MG63 (cell line): ENCODE measurements at places on chromosomes 12 and 14.

- no peak for DNase-seq
Measured at GRCh38 chr12:42167711-42168110, 23.0 kb upstream of the GXYLT1 start.

DNA sequence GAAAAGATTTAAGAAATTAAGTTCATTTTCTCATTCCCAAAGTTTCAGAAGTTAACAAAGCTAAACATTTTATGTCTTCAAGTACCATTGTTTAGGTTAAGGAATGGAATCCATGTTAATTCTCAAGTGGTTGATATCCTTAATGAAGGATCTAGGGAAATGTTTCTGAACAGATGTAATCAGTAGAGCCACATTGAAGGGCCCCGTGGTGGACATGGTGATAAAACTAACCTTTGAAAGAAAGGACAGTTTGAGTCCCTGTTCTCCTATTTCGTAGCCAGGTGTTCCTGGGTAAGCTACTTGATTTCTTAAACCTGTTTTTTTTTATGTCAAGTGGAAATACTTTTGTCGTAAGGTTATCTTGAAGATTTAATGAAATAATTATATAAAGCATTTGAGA, 4.6 kb downstream of the PPM1A start:
- no peak for DNase-seq

DNA sequence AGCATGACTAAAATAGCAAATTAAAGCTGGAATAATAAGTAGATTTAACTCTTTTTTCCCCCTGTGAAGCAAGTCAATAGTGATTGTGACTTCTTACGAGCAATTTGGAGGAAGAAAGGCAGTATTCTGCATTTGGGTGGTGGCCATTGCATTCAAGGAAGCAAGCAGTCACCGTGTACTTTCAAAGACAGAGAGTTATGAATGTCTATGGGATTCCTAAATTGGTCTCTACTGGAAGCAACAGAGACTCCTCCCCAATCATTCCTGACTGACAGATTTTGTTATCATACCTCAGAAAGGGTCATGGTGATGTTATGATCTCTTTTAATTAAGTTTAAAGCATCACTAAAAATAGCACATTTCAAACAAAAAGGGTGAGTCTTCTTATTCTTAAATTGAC, 287.2 kb upstream of the KITLG start:
- no peak for DNase-seq

DNA sequence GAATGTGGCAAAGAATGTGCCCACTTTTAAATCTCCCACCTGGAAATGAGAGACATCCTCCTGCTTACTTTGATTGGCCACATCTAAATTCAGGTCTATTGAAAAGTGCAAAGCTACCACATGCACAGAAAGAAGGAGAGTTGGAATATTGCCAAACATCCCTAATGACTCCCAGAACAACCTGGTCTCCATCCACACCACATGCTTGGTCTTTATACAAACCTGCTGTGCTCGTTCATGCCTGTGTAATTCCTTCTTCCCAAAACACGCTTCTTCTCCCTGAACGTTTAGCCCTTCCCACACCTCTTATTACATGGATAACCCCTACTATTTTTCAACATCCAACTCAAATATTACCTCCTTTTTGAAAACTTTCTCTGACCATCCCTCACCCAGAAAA, 66.2 kb upstream of the BCL2L14 start:
- no peak for DNase-seq

GRCh38 chr14:23043145-23043544, 1.1 kb downstream of the PSMB11 start:
- DNase-seq = no peak

DNA sequence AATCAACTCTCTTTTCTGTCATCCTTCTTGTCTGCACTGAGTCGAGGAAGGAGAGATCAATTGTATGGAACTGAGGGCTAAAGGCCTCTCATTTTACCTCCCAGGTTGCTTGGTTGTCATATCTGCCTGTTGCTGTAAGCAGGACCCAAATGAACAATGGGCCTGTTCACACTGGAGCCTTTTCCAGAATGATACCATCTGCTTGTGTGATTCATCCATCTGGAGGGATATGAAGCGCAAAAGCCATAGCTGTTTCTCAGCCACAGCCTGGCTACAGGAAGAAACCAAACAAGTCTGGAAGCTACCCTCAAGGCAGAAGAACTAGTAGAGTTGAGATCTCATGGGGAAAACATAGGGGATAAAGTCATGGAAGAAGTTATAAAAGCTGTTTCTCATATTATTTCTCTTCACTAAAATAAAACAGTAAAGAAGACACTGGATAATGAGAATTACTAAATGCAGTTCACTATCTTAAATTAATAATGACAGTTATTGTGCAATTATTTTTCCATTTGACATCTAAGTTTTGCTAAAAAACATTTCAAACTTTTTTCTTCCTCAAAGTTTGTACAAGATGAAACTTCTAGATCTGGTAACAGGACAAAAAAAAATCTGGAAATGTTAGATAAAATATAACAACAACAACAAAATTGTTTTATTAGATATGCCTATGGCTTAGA, 106.3 kb downstream of the SPTSSA start:
- no peak for DNase-seq

- no peak for DNase-seq
Measured at GRCh38 chr12:26268841-26269561, 73.6 kb downstream of the SSPN start.

- peak; percentile 16 for DNase-seq
Measured at GRCh38 chr12:108425238-108425795, 86.2 kb upstream of the CMKLR1 start.

DNA sequence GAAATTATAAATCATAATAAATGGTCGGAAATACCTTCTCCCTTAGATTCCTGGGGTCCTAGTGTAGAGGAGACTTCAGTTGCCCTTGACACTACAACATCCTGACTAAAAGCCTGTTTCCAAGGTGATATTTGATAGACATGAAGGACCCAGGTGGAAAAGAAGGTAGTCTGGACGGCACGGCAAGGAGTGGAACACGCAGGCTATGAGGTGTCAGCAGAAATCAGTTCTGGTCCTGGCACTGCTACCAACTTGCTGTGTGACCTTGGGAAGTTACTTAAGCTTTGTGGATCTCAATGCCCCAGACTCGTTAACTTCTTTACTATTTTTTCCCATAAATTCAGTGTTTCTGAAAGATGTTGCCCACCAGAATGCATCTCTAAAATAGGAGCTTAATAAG, 36.9 kb upstream of the BCL2L14 start:
- DNase-seq = no peak

GRCh38 chr12:7190268-7191055, 976 bp downstream of the PEX5 start:
- DNase-seq = peak; percentile 42

DNA sequence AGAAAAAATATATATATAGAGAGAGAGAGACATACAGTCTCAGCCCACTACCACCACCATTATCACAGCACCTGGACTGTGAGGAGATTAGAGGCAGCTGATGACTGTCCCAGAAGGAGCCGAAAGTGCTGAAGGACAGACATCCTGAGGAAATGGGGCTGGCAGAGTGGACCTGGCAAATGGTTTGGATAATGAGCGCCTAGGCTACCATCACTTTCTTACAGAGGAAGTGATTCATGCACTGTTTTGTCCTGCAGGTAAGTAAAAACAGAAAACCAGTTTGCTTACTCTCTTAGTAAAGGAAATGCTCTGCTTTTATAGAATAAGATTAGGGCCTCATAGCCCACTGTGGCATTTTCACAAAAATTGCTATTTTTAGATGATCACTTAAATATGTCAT, 28.6 kb upstream of the DNM1L start:
- DNase-seq = no peak

DNA sequence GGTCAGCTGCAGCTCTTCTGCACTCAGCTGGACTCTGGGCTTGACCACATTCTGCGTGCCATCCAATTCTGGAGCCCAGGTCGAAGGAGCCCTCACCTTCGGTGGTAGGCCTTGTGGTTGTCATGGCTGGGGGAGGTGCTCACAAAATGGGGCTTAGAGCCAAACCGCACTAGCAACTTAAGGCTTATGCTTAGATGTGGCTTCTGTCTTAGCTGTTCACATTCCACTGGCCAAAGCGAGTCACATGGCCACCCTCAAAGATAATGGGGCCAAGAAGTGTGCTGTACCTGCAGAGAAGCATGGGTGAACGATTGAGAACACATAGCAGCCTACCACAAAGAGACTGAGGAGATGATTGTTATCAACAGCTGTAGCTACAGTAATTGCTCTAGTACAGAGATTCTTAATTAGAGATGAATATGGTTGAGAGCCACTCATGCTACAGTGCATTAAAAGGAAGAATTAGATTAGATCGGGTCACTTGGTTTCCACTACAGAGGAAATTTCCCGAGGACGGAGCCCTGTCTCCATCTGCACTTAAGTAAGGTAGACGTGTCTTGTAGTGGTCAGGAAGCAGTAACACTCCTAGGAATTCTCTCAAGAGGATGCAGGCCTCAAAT, 334.6 kb upstream of the FKBP4 start:
- DNase-seq = no peak

DNA sequence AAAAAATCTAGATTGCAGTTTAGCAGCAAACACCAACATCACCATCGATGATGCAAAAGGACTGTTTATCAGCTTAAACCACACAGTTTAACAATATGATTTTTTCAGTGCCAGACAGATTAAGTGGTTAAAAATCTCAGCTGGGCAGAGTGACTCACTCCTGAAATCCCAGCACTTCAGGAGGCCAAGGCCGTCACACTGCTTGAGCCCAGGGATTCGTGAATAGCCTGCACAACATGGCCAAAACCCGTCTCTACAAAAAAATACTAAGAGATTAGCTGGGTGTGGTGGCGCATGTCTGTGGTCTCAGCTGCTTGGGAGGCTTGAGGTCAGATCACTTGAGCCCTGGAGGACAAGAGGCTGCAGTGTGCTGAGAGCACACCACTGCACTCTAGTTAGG, 8.9 kb downstream of the RSRC2 start:
- peak; percentile 88 for DNase-seq

GRCh38 chr12:50537538-50537919, 32.7 kb downstream of the DIP2B start:
- DNase-seq = peak; percentile 51

DNA sequence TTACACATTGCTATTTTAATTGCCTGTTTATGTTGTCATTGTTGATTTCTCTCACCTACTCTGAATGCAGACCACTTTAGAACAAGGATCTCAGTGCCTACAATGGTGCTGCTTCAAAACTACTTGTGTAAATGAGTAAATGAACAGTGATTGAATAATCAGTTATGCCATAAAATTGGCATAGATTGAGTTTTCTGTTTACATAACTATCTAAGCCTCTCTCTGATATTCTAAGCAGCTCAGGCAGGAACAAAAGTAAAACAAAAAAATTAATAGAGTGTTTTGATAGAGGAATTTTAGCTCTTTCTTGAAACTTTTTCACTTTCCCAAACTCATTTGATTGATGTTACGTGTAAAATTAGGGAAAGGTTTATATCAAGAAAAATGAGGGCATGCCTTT, 232.3 kb upstream of the KITLG start:
- DNase-seq = no peak

DNA sequence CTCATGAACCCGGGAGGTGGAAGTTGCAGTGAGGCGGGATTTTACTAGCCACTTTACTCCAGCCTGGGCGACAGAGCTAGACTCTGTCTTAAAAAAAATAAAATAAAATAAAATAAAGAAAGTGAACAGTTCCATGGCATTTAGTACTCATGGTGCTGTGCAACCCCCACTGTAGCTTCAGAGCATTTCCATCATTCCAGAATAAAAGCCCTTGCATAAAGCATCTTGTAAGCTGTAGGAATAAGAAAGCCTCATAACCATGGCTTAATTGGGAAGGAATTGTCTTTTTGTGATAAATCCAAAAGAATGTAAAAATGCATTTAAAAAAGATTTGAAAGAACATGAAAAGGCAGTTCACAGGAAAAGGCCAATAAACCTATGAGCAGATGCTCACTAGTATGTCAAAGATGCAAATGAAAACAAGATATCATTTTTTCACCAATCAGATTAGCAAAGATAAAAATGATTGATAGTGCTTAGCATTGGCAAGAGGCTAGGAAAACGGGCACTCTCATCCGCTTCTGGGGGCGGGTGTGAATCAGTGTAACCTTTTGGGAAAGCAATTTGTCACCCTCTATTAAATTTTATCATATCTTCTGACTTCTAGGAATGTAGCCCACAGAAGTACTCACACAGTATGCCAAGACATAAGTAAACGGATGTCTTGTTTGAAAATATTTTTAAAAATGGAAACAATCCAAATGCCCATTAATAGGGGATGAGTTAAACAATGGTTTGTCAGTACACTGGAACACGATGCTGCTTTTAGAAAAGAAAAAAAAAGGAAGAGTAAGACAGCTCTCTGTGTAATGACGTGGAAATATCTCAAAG, 46.6 kb downstream of the CFAP251 start:
- peak; percentile 77 for DNase-seq

DNA sequence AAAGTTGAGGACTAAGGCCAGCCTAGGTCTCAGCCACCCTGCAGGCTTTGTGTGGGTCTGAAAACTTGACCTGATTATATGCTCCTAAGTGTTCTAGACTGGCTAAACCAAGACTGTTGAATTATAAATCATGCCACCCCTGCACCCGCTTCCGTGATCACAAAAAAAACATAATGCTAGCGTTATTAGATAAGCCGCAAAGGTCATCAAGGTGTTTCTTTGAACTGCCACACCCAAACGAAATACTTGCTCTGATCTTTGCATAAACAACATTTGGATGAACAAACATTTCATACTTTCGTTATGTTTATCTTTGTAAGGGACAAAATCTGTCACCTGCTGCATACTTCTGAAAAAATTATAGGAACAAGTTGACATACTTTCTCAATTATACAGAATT, 2.5 kb downstream of the SMCO2 start:
- DNase-seq = no peak

- no peak for DNase-seq
Measured at GRCh38 chr12:52648012-52648550, 3.9 kb downstream of the KRT2 start.

- DNase-seq = no peak
Measured at GRCh38 chr14:64303471-64303917, 9.3 kb upstream of the ESR2 start.

DNA sequence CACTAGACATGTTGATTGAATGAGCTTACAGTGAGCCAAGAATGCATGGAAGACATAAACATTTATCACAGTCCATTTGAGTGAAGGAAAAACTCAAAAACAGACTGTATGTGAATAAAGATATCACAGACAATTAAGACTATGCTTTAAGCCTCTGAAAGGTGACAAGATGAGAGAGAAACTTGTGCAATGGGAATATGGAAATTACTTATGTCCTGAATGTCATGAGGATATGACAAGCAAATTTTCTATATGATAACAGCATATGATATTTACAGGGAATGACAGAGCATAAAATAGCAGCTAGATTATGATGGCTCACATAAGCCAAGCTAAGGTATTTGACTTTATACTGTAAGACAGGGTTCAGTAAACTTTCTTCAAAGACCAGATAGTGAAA, 1153.1 kb upstream of the USP15 start:
- no peak for DNase-seq
